Pulmonary artery endothelial cell (primary cell): ENCODE measurements at places on chromosomes 2 and 18.

DNA sequence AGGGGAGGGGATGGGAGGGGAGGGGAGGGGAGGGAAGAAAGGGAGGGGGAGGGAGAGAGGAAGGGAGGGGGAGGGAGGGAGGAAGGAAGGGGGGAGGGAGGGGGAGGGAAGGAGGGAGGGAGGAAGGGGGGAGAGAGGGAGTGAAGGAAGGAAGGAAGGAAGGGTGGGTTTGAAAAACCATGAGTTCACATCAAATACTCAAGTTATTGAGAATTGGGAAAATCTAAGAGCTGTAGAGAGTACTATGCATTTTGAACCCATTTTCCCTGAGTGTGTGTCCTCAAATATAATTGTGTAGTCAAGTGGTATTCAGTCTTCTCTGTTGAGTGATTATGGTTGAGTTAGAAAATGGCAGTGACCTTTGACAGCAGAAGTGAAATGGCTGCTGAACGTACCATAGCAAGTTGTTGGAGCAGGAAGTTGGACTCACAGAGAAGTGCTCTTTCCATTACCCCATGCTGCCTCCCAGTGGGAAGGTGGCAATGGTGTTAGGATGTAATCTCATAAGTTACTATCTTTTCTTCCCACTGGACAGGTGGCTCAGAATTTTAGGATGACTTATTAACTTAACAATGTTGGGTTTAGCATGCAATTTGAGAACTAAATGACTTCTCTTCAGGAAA is 214.6 kb downstream of the SETBP1 start:
- peak; percentile 15 for DNase-seq

DNA sequence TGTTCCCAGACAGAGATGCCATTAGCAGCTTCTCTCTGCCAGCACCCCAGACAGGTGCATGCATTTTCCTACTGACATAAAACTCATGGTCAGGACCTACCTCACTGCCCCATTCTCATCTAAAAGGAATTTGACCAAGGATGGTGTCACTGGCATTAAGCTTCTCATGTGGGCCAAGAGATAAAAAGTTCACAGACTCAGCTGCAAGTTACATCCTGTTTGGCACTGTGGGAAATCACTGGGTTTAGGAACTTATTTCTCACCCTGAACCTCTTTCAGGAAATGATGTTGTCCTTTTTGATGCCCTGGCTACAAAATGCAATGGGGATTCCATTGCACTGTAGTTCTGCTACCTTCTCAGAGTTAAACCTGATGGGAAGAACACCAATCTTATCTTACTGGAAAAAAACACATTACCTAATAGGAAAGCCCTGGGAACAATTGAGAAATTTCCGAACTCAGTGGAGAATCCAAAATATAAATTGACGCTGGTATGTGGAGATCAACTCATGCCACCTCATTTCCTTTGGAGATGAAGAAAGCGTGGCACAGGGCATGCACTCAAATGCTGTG is 252.1 kb upstream of the COPS8 start:
- peak; percentile 94 for DNase-seq

DNA sequence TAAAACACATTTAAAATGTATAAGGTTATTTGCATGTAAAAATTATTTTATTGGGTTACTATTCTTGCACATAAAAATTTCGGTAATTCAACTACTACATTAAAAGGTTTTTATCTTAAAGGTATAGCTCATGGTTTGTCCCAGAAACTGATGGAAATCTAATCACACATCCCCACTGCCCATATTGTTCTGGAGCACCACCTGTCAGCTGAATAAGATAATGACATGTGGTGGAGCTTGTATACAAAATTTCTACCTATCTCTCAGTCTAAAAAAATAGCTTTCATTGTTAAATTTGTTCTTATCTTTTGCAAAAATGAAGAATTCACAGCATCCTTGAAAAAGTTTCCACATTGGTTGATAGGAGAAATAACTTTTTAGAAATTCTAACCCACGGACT is 18.3 kb downstream of the ERBB4 start:
- DNase-seq, result no peak

DNA sequence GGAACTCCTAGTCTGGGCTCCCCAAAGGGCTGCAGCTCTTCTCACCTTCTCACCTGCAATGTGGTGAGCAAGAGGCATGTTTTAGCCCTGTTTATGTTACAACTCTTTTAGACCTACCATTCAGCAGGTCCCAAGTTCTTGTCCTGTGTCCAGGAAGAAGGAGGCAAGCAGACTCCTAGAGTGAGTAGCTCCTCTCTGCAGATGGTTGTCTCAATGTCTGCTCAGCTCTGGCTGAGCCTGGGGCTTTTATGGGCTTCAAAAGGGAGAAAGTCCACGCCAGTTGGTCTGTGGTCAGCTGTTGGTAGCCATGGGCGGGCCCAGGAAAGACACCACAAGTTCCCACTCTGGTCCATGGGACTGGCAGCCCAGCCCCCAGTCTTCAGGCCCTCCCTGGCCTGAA is 148.1 kb upstream of the HS6ST1 start:
- DNase-seq, result no peak

- no peak for DNase-seq
These were observed 86.9 kb upstream of the MAPK4 start for GRCh38 chr18:50472941-50473340.

GRCh38 chr2:65746931-65747675 is 314.7 kb upstream of the SPRED2 start:
- no peak for DNase-seq

- DNase-seq, result no peak
These were observed 88.6 kb downstream of the SMAD7 start for GRCh38 chr18:48862132-48862531.
